ENCODE measurements at places on chromosomes 12 and 14.
A peak's percentile ranks its signal among the peaks of the same experiment; 100 is the strongest.

- DNase-seq = no peak
These were observed 14.7 kb downstream of the KRT2 start for GRCh38 chr12:52637299-52637698.

- DNase-seq = no peak
These were observed 86.0 kb upstream of the SLC38A2 start for GRCh38 chr12:46458500-46459102.

DNA sequence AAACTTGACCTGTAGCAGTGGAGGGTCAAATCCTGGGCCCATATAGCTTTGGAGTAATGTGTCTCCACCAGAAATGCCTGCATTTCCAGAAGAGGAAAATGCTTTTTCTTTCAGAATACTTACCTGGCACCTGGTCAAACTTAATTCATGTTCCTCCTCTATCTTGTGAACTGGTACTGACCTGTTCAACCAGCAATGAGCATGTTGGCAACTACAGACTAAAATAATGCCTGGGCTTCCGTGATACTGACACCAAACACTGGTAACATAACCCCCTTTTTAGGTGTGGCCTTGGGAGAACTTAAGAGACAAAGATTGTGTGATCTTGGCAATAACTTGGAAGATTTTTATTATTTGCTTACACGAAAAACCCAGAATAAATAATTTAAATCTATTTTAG is 23.8 kb upstream of the MGST1 start:
- DNase-seq = no peak

DNA sequence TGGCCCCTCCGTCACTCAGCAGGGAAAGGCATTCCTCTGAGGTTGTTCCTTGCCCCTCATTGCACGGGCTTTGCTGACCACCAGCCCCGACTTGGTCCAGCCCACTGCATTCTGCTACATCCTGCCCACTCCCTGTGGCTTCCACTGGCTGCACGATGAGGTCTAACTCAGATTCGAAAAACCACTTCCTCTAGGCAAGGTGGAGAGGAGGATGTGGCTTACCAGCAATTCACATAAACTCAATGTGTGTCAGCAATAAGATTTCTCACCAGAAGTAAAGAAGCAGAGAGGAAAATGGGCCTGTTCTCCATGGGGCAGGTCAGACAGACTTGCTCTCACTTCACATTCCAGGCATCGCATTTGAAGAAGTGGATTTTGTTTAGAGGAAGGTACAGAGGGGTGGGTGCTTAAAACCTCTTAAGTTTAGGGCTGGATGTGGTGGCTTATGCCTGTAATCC is 14.7 kb downstream of the GPR68 start:
- no peak for DNase-seq

- no peak for DNase-seq
These were observed 5.0 kb upstream of the OR10P1 start for GRCh38 chr12:55631733-55632132.

DNA sequence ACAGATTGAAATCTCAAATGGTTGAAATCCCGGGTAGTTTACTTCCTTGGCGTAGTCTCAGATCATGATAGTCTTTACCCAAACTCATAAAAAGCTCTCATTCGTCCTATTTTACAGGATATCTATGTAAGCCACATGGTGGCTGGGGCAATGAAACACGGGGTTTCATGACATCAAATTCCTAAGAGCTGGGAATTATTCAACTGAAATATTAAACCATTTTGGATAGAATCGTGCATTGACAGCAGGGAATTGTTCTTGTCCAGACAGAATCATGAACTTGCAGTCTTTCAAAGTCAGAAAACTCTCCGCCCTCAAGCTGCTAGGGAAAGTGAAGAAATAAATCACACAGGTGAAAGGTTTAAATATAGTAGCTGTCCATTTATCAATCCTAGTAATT is 33.2 kb upstream of the PRKAB1 start:
- DNase-seq = no peak

GRCh38 chr14:34685819-34686428 is 28.5 kb downstream of the CFL2 start:
- DNase-seq = no peak

GRCh38 chr12:82708061-82708879 is 21.6 kb downstream of the TMTC2 start:
- DNase-seq = peak; percentile 45

- no peak for DNase-seq
These were observed 16.5 kb downstream of the SELPLG start for GRCh38 chr12:108616941-108617858.
